ENCODE measurements at places on chromosomes 2 and 18. TPM values are rescaled to one million over a fixed set of nuclear protein-coding genes. Genes with fewer than 3 reads are reported as not detected.

- no peak for DNase-seq
Measured at GRCh38 chr2:54429811-54430551, 26.1 kb upstream of the SPTBN1 start.

DNA sequence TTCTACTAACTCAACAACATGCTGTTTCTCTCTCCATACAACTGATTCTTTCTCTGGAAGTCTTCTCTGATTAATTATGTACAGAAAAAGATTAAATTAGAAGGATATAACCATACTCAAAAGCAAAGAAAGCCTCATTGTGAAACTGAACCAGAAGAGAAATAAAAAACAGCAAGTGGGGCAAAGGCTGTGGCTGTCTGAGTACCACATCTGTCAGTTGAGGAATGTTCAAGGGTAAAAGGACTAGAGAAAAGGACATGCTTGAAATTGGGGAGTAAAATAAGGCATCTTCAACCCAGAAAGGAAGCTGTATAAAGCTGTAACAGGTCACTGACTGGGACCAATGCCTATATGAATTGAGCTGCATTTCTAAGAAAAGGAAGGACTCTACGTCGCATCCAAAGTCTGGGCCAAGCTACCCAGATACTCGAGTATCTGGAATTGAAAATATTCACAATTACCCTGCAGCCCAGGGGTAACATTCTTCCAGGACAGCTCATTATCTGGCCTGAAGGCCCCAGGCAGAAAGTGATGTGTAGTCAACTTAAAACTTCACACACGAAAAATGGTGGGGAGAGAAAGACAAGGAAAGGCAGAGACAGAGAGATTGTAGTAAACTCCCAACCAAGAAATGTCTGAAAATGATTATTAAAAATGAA lies 356.0 kb upstream of the GALNT5 start:
- DNase-seq, result no peak

DNA sequence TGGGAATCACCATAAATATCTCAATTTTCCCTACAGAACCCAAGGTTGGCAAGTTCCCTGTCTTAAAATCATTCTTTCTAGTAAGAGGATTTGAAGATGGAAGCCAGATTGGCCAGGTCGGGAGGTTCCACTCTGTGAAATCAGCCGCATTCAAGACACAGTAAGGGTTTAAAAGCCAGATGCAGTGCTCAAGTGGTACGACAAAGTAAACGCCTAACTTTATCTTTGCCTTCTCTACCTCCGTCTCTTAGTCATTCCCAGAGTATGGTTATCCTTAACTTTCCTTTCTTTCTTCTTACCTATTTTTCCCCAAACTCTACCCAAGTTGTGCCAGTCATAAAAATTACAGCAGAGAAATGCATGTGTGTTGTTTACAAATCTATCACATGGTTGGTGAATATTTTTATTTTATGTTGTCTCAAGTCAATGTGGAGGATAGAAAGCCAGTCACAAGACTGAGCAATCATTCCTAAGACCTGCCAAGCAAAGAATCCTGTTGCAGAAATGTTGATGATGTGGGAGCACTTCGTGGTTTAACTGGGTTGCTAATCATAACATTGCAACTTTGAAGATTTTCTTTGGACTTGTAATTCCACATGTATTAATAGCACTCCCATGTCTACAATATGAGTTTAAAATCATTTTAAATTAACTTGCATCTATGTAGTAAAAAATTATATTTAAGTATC lies 62.6 kb downstream of the SLC40A1 start:
- DNase-seq, result no peak

SLC16A14 gene
- 1.00 TPM for total RNA-seq

AP1S3 gene
- 7.2 TPM for total RNA-seq

DNA sequence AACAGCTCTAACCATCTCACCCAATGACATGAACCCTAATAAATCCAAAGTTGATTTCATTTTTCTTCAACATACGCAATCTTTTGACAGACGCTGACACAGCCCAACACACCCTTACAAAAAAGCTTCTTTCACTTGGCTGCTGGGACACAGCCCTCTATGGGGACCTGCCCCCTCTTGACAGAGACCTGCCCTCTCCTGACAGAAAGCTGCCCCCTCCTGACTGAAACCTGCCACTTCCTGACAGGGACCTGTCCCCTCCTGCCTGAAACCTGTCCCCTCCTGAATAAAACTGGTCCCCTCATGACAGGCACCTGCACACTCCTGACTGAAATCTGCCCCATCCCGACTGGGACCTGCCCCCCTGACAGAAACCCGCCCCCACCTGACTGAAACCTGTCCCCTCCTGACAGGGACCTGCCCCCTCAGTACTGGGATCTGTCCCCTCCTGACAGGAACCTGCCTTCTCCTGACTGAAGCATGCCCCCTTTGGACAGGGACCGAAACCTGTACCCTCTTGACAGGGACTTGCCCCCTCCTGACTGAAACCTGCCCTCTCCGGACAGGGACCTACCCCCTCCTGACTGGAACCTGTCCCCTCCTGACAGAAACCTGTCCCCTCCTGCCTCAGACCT lies 87.9 kb downstream of the PXDN start:
- DNase-seq, result peak; percentile 44

SS18 gene
- 69.5 TPM for total RNA-seq

REG1B gene
- not detected for total RNA-seq

UBXN2A gene
- 11.2 TPM for total RNA-seq

SNTG2 gene
- not detected for total RNA-seq

DNA sequence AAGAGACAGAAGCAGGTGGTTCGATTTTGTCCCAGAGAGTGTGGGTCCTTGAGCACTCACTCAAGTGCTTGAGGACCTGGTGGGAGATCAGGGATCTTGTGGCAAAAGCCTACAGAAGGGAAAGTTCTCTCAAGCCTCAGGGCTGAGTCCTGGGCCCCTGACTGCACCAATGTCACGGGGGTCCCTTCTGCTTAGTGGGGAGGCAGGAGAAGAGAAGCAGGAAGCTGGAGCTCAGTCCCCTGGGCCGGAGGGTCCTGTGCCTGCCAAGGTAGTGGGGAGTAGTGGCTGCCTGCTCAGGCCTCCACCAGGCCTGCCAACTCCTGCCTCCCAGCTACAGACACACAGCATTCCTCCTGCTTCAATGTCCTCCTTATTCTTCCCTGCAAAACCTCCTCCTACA lies 11.7 kb downstream of the CAPN14 start:
- DNase-seq, result no peak

- no peak for DNase-seq
Measured at GRCh38 chr2:169158874-169159273, 89.5 kb downstream of the DHRS9 start.

GRCh38 chr2:8993902-8994278 lies 9.6 kb downstream of the MBOAT2 start:
- no peak for DNase-seq

- no peak for DNase-seq
Measured at GRCh38 chr2:30446602-30447148, 371 bp upstream of the LCLAT1 start.

GRCh38 chr2:71620116-71620515 lies 166.8 kb downstream of the DYSF start:
- no peak for DNase-seq

DNA sequence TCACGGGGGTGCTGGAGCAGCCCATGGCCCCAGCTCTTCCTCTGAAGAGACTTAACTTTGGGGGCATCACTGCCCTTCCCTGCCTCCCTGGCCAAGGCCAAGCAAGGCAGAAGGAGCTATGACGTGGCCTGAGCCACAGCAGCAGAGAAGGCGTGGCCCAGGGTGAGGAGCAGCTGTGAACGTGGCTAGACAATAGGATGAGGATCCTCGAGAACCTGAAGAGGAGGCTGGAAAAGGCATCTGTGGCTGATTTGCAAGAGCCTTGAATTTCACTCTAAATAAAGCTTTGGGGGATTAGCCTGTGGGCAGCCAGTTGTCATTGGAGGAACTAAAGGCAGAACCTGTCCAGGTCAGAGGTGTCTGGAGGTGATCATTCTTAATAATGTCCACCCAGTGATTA lies 652.9 kb upstream of the ID2 start:
- DNase-seq, result no peak

TRIM54 gene
- 0.28 TPM for total RNA-seq

DNA sequence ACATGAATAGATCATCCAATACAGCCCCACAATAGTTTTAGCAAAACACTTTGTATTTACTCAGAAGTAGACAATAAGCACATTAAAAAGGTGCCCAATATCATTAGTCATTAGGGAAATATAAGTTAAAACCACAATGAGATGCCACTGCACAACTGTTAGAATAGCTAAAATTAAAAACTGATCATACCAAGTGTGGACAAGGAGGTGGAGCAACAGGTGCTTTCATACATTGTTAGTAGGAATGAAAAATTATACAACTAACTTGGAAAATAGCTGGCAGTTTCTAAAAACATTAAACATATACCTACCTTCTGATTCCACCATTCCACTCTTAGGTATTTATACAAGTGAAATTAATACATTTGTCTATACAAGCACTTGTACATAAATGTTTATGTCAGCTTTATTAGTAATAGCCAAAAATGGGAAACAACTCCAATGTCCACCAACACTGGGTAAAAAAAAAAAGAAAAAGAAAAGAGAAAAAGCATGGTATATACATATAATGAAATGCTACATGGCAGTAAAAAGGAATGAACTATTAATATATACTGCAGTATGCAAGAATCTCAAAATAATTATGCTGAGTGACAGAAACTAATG lies 27.6 kb upstream of the UBE2E3 start:
- DNase-seq, result no peak

DNA sequence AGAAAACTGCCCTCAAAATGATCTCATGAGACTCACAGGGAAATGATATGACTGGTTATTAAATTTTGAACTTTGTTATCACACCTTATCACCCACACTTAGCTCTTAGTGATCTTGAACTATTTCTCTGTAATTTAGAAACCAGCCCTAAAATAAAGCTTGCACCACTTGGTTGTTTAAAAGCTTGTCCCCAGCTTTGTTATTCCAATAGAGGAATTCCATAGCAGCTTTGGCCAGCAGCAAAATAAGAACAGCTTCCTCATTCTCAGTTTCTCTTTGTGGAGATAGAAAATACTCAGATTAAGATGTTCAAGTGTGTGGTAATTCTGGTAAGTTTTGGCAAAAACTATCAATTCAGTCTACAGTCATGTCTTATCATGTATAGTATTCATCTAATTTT lies 54.4 kb upstream of the CCDC68 start:
- no peak for DNase-seq

GRCh38 chr18:58429442-58429841 lies 199.4 kb downstream of the ALPK2 start:
- no peak for DNase-seq

CFAP65 gene
- not detected for total RNA-seq

- DNase-seq, result no peak
Measured at GRCh38 chr2:107362993-107363392, 463.7 kb upstream of the RGPD4 start.

DNA sequence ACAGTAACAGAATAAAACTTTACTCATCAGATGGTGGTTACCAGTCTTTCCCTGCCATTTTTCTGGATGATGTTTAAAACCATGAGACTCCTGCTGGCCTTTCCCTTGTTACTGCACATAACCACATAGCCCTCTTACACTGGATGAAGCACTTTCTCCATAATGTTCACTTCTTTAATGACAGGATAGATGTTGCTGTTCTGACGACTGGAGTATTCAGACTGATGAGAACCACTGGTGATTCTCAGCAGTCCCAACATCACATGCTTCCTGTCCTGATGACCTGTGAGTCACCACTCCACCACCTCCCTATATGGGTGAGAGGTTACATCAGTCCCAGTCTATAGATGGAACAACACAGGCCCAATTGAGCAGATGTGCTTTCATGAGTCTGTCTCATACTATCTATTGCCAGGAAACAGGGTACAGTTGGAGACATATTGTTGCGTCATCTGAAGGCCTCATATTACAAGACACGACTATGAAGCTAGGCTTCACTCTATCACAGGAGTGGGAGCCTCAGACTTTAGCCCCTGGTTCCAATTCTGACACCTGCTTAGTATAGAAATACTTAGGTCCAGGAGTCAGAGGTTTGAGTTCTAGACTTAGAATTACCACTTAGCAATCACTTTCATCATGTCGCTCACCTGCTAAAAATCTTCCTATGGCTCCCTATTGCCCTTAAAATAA lies 145.7 kb upstream of the KLF7 start:
- peak; percentile 89 for DNase-seq

- DNase-seq, result no peak
Measured at GRCh38 chr18:54130177-54130576, 94.3 kb downstream of the MBD2 start.

DNA sequence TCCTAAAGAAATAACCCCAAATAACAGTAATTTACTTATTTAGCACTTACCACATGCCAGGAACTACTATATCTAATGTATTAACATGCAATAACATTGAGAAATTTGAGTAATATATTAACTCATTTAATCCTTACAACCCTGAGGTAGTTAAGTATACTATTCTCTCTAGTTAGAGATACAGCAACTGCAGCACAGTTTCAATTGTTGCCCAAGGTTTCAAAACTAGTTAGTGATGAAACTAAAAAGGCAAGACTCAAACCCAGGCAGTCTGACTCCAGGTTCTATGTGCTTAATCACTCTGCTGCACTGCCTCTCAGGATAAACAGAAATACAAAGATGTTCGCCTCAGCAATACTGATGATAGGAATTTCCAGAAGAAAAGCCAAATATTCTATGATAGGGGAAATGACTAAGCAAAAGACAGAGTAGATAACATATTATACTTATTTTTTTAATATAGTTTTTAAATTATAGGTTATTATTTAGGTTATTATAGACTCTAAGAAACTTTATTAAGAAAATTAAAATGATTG lies 88.0 kb downstream of the SS18 start:
- DNase-seq, result no peak

DNA sequence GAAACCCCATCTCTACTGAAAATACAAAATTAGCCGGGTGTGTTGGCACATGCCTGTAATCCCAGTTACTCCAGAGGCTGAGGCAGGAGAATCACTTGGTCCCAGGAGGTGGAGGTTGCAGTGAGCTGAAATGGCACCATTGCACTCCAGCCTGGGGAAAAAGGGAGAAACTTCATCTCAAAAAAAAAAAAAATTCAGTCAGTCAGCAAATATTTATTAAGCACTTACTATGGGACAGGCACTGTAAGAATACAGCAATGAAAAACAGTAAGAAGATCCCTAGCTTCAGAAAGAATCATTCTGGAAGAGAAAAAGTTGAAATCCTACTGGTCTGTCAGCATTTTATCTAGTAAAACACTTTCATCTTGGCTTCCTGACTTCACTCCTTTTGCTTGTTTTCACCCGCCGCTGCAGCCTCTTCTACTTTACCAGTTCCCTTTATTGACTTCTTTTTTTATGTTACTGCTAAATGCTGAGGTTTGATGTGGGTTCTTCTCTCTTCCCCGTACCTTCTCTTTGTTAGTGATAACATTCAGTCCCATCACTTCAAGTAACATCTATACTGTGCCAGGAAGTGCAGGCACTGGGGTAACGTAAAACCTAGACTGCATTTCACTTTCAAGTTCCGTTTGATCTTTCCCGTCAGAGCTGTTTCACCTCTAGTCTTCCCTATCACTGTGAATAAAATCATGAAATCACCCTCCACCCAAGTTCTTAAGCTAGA lies 10.8 kb upstream of the TAF4B start:
- no peak for DNase-seq

B4GALT6 gene
- 23.6 TPM for total RNA-seq

DSG1 gene
- total RNA-seq, result not detected

CHRND gene
- not detected for total RNA-seq

ASXL3 gene
- not detected for total RNA-seq

- DNase-seq, result no peak
Measured at GRCh38 chr2:111951486-111951885, 53.1 kb downstream of the MERTK start.
